ENCODE measurements at places on chromosomes 2 and 18.

- DNase-seq, result no peak
Measured at GRCh38 chr2:129709001-129709955, 270.2 kb upstream of the RAB6C start.

DNA sequence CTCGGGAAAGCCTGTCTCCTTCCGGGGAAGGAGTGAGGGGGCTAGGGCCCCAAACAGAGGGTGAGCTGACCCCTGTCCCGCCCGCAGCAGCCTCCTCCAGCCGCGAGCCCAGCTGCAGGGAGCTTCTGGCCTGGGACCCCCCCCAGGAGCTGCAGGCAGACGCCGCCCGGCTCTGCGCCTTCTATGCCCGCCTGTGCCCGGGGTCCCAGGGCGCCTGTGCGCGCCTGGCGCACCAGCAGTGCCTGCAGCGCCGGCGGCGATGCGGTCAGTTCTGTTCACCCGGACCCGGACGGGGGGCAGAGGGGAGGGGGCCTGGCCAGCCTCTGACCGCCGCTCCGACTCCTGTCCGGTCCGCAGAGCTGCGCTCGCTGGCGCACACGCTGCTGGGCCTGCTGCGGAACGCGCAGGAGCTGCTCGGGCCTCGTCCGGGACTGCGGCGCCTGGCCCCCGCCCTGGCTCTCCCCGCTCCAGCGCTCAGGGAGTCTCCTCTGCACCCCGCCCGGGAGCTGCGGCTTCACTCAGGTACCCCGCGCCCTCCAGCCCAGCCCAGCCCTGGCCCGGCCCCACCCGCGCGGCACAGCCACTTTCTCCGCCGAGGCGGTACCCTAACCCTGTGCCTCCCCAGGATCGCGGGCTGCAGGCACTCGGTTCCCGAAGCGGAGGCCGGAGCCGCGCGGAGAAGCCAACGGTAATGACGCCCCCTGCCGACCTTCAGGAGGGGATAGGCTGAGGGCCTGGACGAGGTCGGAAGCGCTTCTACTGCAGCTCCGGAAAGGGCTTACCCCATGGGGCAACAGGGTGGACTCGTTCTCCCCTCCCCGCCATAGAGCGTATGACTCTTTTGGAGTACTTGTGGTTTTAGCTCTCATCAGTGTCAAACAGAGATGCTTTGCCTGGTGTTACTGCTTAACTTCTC is 2.0 kb upstream of the CHRND start:
- DNase-seq, result no peak

DNA sequence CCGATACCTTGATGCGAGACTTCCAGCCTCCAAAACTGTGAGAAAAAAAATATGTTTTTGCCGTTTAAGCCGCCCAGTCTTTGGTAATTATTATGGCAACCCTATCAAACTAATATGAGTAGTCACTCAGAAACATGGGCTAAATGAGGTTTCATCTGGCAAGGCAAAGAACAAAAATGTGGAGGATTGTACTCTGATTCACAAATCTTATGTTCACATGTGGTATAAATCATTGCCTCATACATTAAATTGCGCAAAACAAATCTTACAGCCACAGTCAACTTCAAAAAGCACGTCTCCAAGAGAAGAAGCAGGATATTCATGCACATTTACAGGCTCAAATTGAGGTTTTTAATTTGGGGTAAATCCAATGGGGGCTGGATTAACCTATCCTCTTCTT is 1435.4 kb upstream of the LRRTM1 start:
- no peak for DNase-seq

- no peak for DNase-seq
Measured at GRCh38 chr2:22454826-22455485, 930.0 kb upstream of the KLHL29 start.

DNA sequence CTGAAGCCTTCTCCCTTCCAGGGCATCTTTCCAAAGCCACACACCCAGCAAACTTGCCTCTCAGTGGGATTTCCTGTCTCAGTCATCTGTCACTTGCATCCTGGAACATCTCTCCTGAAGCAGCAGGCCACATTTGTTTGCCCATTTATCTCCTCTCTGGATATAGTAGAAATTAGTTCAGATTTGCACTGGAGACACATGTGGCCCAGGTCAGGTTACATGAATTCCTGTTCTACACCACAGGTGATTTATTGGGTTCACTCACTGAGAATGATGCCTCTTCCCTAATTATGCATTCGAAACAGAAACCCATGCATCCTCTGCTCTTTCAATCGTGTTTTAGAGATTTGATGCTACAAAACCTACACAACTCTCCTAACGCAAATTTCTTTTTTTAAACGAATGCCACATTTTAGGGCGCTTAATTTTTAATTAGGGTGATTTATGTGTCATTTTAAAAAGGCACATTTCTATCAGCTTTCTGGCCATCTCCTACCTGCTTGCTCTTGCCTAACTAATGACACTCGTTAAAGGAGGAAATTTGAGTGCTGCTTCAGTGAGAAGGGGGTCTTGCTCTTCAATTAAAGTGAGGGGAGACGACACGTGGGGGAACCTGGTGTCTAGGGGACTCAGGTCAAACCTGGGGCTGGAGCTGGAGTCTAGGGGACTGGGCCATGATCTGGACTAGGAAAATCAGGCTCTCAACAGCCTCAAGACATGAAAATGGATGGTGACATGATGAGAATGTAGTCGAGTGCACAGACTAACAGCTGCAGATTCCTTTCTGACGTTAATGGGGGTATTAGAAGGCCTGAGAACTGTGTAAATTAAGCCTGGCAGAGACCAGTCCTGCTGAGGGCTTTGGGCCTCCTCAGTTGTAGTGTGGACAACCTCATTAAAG is 221.4 kb downstream of the CLIP4 start:
- no peak for DNase-seq

DNA sequence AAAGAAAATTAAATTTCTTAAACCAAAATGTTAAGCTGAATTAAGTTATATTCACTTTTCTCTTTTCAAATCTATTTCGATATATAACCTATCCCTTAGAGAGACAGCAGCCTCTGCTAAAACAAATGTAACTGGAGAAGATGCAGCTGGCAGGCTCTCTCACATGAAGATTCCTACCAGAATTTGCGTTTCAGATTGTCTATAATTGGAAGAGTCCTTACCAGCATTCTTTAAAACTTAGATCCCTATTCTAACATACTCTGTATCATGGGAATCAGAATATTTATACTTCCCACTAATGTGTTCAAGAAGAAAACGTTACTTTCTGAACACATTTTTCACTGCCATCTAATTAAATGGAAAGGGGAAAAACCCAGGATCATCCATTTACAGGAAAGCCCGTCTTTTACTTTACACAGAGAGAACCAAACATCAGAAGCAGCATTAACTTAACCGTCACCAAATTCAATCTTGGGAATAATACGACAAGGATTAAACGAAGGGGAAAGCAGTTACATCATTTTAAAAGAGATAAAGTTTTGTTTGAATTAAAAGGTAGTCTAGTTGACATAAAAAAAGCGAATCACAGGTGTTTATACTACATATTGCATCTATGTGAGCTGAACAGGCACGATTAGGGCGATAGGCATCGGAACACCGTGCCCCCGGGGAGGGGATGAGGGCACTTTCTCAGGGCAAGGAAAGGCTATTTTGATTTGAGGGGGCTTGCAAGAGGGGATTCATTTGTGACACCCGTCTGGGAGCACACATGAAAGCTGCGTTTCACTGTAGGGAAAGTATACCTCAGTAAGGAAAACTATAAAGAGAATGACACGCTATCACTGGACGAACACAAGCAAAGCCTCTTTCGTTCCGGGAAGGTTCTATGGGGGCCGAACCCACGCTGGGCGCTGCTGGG is 1.3 kb downstream of the PTPN2 start:
- DNase-seq, result peak; percentile 29

DNA sequence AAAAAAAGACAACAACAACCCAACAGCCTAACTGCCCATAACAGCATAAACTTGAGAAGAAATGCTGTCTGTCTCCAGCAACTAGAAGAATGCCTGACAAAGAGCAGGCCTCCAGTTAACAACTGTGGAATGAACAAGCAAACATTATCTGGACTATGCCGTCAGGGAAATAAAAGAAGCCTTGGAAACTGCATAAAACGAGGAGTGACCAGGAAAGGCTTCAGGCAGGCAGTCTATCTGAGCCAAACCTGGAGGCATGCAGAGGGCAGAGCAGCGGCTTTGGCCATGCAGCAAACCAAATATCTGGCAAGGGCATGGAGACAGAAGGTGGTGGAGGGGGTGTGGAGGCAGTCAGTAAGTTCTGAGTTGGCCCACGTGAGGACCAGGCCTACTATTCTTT is 11.1 kb downstream of the HES6 start:
- no peak for DNase-seq

DNA sequence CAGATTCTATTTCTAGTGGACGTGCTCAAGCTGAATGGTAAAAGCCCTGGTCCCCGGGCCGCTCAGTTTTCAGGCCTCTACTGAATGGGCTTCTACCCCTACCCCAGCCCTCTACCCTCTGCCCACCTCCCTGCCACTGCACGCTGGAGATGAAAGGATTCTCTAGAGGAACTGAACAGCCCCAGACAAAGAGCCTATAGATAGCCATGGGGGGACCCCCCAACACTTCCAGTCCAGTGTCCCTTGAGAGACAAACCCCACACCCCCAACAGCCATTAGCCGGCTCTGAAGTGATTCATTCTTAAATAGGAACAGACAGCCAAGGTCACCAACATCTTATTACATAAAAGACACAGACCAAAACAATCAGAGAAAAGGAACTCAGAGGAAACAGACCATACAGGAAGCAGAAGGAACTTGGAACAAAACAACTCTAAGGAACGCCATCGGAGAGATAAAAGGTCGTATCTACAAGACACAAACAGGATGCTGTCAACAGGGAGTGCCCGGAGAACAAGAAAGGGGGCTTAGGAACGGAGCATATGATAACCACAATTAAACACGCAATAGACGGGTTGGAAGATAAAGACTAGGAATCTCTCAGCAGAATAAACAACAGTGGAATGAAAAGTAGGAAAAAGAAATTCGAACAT is 23.5 kb downstream of the TMEM37 start:
- no peak for DNase-seq

DNA sequence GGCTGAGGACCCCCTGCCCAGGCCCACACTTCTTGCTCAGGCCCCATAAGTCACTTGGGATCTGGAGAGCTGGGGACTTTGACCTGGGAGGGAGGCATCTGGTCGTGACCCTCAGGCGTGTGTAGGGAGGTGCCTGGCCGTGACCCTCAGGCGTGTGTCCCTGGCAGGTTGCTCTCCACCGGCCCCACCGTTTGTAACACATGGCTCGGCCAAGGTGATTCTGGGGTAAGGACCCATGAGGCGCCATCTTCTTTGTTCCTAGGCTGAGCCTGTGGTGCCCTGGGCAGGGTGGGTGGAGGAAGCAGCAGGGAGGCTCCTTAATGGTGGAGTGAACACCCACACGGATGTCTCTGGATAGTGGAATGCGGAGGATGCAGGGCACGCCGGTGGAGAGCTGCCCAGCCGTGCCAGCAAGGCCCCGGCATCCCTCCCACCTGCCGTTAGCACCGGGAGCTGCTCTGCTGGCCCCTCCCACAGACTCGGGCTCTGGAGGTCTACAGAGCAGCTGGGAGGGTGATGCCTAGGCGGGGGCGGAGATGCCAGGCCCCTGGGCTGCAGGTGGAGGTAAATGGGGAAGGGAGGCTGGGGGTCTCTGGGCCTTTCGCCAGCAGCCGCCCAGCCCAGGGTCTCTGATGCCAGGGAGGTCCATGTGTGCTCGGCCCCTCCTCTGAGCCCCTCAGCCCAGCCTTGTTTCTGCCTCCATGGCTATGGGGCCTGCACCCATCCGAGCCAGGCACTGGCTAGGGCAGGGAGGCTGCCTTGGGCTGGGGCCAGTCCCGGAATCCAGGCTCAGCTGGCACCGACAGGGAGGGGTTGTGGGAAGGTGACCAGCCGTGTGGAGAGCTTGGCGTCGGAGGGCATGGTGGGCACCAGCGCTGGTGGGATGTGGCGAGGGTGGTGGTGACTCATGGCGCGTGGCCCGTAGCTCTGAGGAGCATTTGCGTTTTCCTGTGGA is 1.1 kb upstream of the GAL3ST2 start:
- DNase-seq, result no peak

DNA sequence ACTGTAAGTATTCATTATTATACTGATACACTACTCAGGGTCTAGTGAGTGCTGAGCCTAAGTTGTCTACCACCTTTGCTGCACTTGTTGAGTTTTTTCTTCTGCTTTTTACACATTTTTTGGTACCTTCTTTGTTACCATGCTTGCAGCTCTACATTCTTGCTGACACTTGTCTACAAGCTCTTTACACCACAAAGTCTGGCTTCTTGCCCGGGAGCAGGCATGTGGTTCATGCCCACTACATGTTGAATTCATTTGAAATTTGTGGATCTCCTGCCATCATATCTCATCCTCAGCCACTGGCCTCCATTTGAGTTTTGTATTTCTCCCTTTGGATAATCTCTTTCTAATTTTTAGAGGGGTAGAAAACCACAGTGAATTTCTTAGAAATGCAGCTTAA is 29.9 kb downstream of the IL18R1 start:
- DNase-seq, result no peak

- DNase-seq, result no peak
Measured at GRCh38 chr2:99845296-99845695, 297.1 kb downstream of the AFF3 start.
